ENCODE measurements at places on chromosomes 6 and 20.

DNA sequence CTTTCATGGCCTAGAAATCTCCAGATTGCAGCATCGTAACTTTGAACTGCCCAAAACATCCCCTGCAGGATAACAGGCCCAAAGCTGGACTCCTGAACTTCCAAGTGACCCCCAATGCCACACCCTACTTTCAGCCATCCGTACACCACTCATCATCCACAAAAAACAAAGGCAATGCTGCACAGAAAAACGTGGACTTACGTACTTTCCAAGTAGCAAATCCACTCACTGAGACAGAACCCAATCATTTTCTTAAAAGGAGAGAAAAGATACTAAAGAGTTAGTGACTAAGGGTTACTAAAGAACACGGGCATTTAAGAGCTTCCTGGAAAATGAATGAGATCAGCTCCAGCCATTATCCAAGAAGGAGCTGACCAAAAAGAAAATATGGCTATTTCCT lies 211.0 kb downstream of the WDR27 start:
- DNase-seq, result no peak

DNA sequence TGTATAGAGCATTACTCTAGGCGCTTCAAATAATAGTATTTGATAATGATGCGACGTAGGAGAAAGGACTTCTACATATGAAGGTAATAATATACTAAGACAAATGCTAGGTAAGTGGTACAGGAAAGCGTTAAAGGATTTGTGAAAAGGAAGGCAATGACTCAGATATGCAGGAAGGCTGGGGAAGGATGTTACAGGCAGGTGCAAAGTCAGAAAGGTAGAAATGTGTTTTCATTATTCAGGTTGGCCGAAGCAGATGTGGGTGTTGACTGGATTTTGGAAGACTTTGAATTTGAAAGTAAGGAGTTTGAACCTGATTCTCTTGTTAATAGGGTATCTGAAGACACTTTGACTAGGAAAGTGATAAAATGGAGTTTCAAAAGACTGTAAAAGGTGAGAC lies 51.0 kb downstream of the STK4 start:
- no peak for DNase-seq

- DNase-seq, result no peak
Measured at GRCh38 chr20:1469925-1470571, 3.4 kb upstream of the NSFL1C start.

- DNase-seq, result no peak
Measured at GRCh38 chr6:143361536-143362191, 88.8 kb downstream of the ADAT2 start.

- DNase-seq, result no peak
Measured at GRCh38 chr6:157887892-157888291, 64.8 kb downstream of the SNX9 start.

- no peak for DNase-seq
Measured at GRCh38 chr20:25015986-25016385, 23.4 kb upstream of the APMAP start.

DNA sequence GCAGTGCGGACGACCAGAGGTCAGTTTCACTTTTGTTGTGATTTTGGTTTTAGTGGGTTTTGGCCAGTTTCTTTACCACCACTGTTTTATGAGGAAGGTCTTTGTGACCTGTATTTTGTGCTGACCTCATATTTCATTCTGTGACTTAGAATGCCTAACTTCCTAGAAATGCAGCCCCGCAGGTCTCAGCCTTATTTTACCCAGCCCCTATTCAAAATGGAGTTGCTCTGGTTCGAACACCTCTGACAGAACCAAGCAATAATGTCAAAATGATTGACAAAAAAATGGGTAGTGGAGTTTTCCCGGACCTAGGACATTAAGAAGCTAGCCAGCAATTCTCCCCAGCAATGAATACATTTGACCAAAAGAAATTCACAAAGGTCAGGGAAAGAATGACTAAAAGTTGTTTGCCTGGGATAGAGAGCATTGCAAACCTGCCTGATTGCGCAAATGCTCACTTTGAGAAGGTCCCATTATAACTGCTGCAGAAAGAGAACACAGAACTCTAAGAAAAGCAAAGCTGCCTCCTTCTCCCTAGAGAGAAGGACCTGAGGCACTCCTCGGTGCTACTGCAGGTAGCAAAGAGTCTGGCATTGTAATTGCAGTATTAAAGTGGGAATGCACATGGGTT lies 288.8 kb downstream of the ADGB start:
- no peak for DNase-seq

GRCh38 chr20:41540459-41540858 lies 77.7 kb downstream of the CHD6 start:
- no peak for DNase-seq

- DNase-seq, result no peak
Measured at GRCh38 chr20:50381771-50382593, 128.2 kb upstream of the PTPN1 start.

- no peak for DNase-seq
Measured at GRCh38 chr6:15630202-15630601, 32.6 kb downstream of the DTNBP1 start.

- no peak for DNase-seq
Measured at GRCh38 chr6:56637640-56638039, 5.0 kb downstream of the DST start.

DNA sequence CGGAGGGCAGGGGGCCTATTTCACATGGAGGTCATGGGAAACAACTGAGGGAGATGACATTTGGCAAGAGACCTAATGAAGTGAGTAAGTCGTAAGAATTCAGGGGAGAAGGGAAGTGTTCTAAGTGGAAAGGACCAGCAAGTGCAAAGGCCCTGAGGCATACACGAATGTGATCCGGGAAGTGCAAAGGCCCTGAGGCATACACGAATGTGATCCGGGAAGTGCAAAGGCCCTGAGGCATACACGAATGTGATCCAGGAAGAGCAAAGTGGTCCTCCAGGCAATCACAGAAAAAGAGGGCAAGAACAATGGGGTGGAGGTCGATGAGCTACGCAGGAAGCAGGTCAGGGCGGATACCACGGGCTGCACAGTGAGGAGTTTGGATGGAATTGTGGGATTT lies 24.2 kb upstream of the EXOC2 start:
- DNase-seq, result no peak

DNA sequence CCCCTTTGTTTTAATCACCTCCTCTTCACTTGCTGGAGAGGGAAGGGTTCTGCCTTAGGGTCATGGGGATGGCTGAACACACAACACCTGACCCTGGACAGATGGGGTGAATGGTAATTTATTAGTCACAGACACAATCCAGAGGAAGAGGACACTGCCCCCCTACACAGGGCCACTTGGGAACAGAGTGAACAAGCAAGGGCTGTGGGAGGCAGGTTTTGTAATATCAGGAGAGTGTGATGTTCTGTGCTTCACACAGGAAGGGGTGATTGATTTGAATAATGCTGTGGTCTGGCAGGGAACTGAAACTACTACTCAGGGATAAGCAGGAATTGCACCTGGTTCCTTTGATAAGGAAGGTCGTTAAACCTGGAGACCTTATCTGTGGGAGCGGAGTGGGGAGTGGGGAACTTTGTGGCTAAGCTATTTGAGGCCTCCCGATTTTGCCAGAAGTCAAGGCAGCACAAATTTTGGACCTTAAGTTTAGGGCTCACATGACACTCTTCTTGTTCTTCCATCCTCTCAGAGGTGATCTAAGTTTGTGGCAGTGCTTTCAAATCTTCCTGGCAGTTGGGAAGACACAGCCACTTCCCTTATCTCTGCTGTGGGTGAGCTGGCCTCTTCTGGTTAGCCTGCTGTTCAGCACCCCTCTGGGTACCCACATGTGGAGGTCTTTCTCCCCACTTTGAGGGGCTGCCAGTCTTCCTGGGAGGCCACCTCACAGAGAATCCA lies 77.8 kb downstream of the CD164 start:
- no peak for DNase-seq

DNA sequence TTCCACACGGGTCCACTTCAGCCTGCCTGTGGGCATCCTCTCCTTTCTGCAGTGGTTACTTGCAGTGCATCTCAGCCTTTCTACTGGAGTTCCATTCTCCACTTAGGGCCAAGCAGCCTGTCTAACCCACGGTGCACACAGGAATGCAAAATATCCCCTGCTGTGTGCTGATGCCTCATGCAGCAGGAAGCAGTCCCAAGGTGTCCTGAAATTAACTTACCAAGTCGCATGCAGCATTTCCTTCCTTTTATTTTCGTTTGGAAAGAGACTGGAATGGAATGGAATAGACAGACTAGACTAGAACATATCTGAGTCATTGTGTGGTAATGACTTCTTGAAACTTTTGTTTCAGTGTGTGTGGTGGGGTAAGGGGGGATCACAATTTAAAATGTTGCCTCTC lies 25.9 kb upstream of the FOXQ1 start:
- no peak for DNase-seq

- DNase-seq, result no peak
Measured at GRCh38 chr6:166438211-166438861, 55.6 kb upstream of the MPC1 start.

GRCh38 chr6:115733426-115733825 lies 327.3 kb downstream of the FRK start:
- no peak for DNase-seq

- no peak for DNase-seq
Measured at GRCh38 chr6:70051197-70052124, 185.1 kb downstream of the COL19A1 start.

GRCh38 chr6:151627689-151628444 lies 134.1 kb downstream of the CCDC170 start:
- DNase-seq, result no peak

GRCh38 chr20:11432407-11432806 lies 485.3 kb upstream of the BTBD3 start:
- DNase-seq, result no peak

- no peak for DNase-seq
Measured at GRCh38 chr6:145028144-145028818, 707.0 kb downstream of the EPM2A start.

- DNase-seq, result no peak
Measured at GRCh38 chr6:20399518-20399917, 2.2 kb upstream of the E2F3 start.

- DNase-seq, result no peak
Measured at GRCh38 chr6:161091972-161092701, 100.6 kb downstream of the MAP3K4 start.

DNA sequence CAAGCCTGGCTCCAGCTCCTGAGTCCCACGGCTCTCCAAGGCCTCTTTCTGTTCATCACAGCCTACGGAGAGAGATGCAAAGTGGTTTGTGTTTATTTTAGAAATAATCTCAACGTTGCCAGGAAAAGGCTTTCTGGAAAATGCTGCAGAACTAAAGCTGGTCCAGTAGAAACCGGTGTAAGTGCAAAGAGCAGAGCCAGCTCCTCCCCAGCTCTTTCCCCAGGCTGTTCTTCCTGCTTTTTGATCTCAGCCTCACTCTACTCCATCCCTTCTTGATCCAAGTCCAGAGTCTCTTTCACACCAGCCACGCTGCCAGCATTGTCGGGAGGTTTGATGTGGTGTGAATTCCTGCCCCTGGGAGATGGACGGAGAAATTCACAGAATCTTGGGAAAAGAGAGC lies 69.8 kb downstream of the TMEM170B start:
- no peak for DNase-seq

DNA sequence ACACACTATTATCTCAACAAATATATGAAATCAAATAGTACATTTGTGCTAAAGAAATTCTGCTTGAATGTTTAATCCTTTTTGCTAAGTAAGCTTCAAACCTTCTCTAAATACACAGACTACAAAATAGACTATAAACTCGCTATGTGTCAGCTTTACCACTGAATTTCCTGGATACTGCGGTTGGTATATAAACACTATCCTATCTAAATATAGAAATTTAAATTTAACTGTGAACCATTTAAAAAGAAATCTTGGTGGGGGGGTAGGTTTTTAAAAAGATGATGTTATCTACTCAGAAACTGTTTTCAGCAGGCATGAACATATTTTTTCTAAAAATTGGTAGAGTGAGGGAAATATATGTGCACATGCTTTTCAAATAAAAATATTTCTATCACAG lies 306.5 kb upstream of the RUNX2 start:
- DNase-seq, result no peak

DNA sequence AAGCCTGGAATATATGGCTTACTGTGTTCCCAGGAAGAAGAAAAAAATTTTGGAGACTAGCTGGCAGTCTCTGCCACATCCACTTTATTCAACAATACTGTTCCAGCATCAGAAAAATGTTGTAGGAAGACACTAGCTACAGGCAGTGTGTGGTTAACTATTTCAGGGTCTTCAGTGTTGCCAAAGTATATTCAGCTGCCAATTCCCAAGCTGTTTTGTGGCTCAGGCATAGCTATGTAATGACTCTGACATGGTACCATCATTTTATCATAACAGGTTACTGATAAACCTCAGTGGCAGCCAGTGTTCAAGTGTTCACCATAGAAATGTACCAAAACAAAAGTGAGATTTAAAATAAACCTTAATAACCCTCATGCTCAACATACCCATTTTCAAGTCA lies 503.1 kb downstream of the ADGRB3 start:
- no peak for DNase-seq

- DNase-seq, result no peak
Measured at GRCh38 chr6:27019651-27020552, 227.6 kb upstream of the PRSS16 start.

GRCh38 chr6:2777249-2777648 lies 12.1 kb downstream of the WRNIP1 start:
- DNase-seq, result no peak

- no peak for DNase-seq
Measured at GRCh38 chr20:17500826-17501225, 30.4 kb downstream of the BFSP1 start.

DNA sequence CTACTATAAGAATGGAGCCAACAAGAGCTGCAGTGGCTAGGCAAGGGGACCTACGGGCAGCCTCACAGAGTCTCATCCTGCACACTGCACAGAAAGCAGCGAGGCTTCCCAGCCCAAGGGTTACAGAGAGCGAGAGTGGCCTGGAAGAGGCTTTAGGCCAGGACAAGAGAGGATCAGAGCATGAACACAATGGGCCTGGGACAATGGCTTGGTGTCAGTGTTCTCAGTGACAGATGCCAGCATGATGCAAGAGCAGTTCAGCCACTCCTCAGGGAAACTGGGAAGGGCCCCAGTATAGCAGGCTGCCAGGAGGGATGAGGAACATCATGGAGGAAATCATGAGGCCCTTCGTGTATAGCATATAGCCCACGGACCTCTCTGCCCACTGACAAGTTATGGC lies 108.0 kb downstream of the NUS1 start:
- no peak for DNase-seq

- DNase-seq, result no peak
Measured at GRCh38 chr6:42813074-42813645, 31.3 kb downstream of the BICRAL start.

DNA sequence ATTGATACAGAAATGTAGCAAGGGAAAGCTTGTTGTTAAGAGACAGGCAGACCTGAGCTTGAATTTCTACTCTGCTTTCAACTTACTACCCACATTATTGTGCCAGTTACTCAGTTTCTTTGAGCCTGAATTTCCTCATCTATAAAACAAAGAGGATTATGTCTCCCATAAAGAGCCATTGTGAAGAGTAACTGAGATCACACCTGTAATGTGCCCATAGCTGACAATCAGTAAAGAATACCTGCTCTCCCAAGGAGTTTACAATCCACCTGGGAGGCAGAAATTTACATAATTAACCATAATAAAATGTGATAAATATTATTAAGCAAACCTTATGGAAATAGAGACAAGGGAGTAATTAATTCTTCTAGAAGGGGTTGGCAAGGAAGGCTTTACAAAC lies 204.9 kb downstream of the EPM2A start:
- DNase-seq, result no peak

Measured in T-helper 22 cell (primary cell).